Stimulated activated naive CD4-positive, alpha-beta T cell (primary cell): ENCODE measurements at places on chromosomes 3 and 15.

DNA sequence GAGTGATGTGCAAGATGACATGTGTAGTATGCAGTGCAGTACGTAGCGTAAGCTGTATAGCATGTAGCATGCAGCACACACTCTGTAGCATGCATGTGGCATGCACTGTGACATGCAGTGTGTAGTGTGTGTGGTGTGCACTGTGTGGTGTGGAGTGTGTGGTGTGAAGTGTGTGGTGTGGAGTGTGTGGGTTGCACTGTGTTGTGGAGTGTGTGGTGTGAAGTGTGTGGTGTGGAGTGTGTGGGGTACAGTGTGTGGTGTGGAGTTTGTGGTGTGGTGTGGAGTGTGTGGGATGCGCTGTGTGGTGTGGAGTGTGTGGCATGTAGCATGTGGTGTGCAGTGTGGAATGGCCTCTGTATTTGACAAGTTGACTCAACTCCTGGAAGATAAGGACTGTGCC is 39.2 kb downstream of the ROPN1B start:
- DNase-seq = no peak

DNA sequence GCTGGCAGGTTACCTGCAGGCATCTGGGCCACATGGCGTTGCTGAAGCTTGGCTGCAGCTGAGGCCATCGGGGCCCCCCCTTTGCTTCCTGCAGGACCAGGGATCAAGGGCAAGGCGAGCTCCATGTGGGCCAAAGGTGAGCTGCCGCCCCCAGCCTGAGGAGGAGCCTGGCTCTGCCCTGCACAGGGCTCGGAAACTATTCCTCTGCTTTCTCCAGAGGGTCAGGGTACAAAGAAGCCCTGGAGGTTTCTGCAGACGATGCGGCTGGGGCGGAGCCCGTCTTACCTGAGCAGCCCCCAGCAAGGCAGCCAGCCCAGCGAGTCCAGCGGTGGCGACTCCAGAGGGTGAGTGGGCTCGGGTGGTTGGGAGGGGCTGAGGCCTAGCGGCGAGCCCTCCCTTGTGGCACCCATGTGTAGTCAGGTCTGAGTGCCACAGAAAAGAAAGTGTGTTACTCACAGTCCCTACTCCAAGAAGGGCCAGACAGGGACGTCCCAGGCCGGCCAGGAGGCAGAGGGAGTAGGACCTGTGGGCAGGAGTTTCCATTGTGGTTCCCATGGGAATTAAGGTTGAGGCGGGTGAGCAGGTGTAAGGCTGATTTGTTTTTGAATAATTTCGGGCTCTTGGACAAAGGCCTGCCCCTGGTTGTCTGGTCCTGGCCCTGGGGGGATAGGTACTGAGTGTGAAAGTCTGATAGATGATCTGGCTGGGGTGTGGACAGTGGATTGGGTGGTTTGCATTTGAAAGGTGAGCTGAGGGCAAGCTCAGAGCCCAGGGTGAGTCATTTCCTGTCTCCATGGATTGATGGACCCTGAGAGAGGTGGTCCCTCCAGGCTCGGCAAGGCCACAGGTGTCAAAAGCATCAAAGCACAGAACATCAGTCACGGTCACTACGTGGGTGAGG is 25.4 kb downstream of the CFAP100 start:
- no peak for DNase-seq

DNA sequence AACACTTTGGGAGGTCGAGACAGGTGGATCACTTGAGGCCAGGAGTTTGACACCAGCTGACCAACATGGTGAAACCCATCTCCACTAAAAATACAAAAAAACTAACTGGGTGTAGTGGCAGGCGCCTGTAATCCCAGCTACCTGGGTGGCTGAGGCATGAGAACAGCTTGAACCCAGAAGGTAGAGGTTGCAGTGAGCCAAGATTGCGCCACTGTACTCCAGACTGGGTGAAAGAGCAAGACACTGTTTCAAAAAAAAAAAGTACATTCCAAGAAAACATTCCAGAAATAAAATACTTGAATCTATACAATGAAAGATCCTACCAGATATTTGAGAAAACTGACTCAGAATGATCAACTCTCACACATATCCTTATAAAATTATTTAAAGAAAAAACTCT is 30.4 kb downstream of the TFDP2 start:
- no peak for DNase-seq

GRCh38 chr15:51089699-51090453 is 4.8 kb downstream of the TNFAIP8L3 start:
- no peak for DNase-seq

DNA sequence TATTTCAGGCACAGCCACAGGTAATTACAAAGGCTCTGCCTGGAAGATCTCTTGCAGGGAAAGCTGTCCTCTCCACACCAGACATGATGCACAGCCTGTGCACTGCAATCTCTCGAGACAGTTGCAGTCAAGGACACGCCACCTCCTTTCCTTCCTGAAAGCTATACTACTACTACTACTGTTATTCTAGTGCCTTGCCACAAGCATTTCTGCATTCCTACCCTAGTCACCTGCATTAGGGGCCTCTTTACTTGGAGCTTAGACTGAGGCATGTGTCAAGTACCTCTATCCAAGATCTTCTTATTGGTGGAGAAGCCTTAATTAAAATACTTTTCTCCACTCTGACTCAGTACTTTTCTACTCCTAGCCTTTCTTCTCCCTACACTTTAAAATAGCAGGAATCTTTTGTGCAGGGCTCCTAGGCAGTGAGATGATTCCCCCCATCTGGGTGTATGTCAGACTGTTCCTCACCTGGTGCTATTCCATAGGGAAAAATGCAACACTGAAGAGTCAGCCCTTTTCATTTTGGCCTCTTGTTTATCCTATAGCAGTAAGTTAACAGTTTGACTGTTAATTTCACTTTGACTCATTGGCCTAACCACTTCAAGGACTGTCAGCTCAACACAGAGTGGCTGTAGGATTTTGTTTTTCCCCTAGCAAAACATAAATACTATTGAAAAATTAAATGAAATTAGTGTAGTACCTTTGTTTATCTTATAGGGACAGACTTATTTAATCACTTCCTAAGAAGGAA is 78.9 kb downstream of the ESYT3 start:
- no peak for DNase-seq

DNA sequence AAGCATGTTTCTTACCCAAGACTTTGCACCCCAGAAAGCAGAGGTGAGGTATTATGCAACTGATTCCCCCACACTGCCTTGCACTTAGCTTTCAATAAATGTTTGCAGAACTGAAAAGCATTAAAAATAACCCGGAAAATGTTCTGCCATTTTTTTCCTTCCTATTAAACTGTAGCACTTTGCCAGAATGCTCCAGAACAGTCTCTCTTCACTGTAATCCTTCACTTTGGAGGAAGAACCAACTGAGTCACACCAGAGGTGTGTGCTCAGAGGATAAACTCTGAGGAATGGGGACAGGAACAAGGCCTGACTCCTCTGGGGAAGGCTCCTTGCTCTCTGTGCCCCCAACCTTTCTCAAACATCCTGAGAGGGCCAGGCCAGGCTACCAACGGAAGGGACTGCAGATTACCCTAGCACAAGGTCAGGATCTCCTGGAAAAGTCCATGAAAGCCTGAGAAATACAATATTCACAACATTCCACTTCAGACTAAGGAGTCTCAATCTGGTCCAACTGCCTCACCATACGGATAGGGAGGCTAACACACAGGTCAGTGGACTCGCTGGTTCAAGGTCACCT is 19.0 kb downstream of the ANP32A start:
- DNase-seq = no peak

- DNase-seq = no peak
Observed at GRCh38 chr3:133709139-133709750, 36.9 kb upstream of the TF start.

- no peak for DNase-seq
Observed at GRCh38 chr15:85704720-85705429, 89.8 kb downstream of the KLHL25 start.

DNA sequence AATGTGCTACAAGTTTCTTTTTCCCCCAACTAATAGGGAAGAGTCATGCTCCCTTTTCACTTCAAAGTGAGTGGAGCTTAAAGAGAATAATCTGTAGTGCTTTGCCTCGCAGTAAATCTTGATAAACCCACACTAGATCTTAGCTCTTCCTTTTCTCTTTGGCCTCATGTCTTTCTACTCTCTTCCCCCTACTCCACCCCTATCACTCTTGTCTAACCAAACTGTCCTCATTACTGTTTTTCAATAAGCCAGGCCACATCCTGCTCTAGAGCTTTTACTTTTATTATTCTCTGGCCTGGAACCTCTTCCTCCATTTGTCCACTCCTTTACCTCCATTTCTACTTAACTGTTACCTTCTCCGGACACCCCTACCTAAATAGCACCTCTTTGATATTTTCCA is 291.0 kb upstream of the SATB1 start:
- DNase-seq = no peak

DNA sequence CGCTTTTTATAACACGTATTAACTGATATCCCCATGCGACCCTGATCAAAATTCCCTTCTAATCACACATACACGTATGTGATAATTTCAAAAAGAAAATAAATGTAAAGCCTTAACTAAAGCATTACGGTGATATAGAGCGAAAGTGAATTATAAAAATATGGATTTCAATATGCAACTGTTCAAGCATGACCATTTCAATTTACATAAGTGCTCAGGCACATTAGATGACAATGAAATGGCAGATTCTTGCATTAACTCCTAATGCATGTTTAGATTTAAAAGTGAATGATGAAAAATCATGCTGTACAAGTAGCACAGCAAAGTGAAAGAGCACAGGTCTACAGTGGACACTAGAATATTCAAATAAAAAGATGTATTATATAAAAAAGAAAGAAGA is 140.1 kb downstream of the MYLK start:
- no peak for DNase-seq
